HuH-7 (cell line): ENCODE measurements at places on chromosomes 13 and 19.
A peak's percentile ranks its signal among the peaks of the same experiment; 100 is the strongest.

- peak; percentile 58 for DNase-seq
Observed at GRCh38 chr19:29467824-29468401, 57.9 kb upstream of the VSTM2B start.

- no peak for DNase-seq
Observed at GRCh38 chr19:49058562-49058961, 1.0 kb upstream of the CGB7 start.

GRCh38 chr19:48660852-48661710, 11.7 kb downstream of the NTN5 start:
- DNase-seq, result peak; percentile 67

GRCh38 chr13:54934121-54934520, 1905.5 kb downstream of the OLFM4 start:
- DNase-seq, result no peak

GRCh38 chr13:81406639-81407292, 1065.8 kb upstream of the SPRY2 start:
- DNase-seq, result no peak

DNA sequence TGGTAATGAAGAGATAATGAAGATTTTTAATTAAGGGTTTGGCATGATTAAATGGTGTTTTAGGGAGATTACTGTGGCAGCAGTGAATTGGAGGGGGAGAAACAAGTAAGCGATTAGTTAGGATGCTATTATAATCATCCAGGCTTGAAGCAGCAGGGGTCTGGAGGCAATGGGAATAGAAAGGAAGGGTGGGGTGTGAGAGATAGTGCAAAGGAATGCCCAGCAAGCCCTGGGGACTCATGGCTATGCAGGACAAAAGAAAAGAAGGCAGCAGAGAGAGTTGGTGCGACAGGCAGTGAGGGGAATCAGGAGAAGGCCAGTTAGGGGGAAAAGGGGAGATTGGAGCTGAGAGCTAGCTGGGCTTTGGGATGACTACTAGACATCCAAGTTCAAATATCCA, 34.5 kb downstream of the SOX21 start:
- DNase-seq, result no peak
